ENCODE measurements at places on chromosomes 1 and 21.

- DNase-seq, result no peak
- no peaks in the 10 kb centered on the region for H3K36me3 ChIP-seq
- no peak overlapping the region for H3K27ac ChIP-seq
- H3K4me3 ChIP-seq, result no peak overlapping the region
These were observed 301.7 kb downstream of the GRIK1 start for GRCh38 chr21:29638138-29638537.

DNA sequence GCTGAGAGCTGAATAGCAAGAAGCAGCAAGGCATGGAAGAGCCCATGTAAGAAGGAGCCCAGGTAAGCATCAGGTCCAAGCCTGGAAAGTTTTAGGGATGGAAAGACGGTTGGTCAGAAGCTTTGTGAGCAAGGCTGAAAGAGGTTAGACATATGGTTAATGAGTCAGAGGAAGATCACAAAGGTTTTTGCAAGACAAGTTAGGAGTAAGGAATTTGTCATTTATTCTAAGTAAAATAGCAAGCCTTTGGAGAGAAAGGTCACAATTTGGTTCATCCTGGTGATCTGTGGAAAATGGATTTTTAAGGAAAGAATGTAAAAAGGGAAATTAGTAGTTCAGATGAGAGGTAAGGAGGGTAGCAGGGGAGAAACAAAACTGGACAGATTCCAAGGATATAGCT is 106.7 kb downstream of the DPYD start:
- no peaks in the 10 kb centered on the region for H3K27me3 ChIP-seq
- no peaks in the 10 kb centered on the region for H3K4me1 ChIP-seq
- no peak overlapping the region for H3K27ac ChIP-seq
- H3K4me3 ChIP-seq, result no peak overlapping the region

DNA sequence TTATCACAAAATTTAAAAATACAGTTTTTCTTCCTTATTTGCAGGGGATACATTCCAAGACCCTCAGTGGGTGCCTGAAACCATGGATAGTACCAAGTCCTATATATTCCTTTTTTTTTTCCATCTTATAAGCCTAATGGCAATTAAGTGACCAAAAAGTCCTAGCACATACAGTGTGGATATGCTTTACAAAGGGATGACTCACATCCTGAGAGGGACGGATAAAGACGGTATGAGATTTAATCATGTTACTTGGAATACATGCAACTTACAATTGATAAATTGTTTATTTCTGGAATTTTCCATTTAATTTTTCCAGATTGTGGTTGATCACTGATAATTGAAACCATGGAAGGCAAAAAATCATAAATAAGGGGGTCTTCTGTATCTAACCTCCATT is 181.2 kb upstream of the BRINP3 start:
- H3K27ac ChIP-seq, result no peak overlapping the region

- peaks cover 20% of the 10 kb centered on the region for H3K4me1 ChIP-seq
- H3K27ac ChIP-seq, result no peak overlapping the region
- no peaks in the 10 kb centered on the region for H3K27me3 ChIP-seq
- no peak overlapping the region for H3K4me3 ChIP-seq
These were observed 32.6 kb downstream of the B3GALT5 start for GRCh38 chr21:39645331-39645730.

- no peaks in the 10 kb centered on the region for H3K4me1 ChIP-seq
- no peaks in the 10 kb centered on the region for H3K36me3 ChIP-seq
- H3K27ac ChIP-seq, result no peak overlapping the region
- H3K27me3 ChIP-seq, result no peaks in the 10 kb centered on the region
- no peak for DNase-seq
- H3K4me3 ChIP-seq, result no peak overlapping the region
These were observed 92.6 kb downstream of the KIF26B start for GRCh38 chr1:245247356-245247755.

- H3K27me3 ChIP-seq, result peaks cover 93% of the 10 kb centered on the region
- DNase-seq, result no peak
- no peaks in the 10 kb centered on the region for H3K4me1 ChIP-seq
- no peaks in the 10 kb centered on the region for H3K36me3 ChIP-seq
These were observed 45.5 kb upstream of the ETS2 start for GRCh38 chr21:38760017-38760761.

DNA sequence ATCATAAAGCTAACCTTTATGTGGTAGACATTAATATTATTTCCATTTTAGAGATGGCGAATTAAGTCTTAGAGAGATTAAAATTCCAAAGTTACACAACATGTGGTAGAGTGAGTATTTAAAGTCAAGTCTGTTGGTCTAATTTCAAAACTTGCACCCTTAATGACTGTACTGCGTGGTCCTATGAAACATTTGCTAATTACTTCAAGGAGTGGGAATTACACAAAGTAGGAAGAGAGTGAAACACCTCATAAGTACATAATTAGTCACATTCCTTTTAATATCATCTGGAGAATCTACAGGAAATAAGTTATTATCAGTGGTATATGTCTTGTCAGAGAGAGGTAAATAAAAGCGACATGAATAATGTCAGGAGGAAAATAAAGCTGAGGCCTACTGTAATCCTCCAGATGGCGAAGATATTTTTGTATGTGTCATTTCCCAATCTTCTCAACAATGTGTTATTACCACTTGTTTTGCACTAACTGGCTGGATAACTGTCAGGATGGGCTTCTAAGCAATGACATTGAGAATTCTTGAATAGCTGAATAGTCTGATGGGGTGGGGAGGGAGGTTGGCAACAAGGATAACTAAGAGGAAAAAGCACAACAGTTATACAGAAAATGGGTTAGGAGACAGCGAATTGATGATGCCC is 95.5 kb downstream of the TNFSF18 start:
- no peaks in the 10 kb centered on the region for H3K36me3 ChIP-seq
- H3K27ac ChIP-seq, result no peak overlapping the region
- no peak for DNase-seq

DNA sequence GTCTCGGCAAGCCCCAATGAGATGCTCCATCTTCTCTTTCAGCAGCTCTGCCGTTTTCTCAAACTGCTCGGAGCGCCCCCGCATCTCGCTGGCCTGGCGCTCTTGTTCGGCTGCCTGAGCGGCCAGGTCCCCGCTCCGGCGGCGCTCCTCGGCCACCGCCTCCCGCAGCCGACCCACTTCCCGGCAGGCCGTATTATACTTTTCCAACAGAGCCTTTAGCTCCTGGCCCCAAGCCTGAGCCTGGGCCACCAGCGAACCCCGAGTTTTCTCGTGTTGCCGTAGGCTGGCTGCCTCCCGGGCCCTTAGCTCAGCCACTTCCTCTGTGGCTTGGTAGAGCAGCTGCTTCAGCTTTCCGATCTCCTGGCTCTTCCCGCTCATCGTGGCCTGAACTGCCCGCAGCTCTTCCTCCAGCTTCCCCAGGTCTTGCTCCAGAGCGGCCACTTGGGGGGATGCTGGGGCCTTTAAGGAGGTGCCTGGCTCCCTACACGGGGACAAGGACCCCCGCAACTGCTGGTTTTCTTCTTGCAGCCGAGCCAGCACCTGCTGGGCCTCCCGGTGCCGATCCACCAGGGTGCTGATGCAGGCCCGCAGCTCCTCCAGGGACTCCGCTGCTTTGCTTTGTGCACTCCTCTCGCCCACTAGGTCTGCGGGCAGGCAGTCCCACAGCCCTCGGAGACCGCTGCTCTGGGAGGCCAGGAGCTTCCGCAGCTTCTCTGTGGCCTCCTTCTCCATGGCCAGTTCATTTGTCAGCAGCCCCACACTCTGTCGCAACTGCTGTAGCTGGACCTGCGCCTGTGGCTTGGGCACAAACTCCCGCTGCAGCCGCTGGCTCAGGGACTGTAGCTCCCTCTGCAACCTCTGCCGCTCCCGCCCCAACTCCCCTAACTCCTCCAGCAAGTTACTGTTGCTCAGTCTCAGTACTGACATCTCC is 13.4 kb upstream of the PIAS3 start:
- H3K27ac ChIP-seq, result no peak overlapping the region
- peaks cover 19% of the 10 kb centered on the region for H3K27me3 ChIP-seq
- DNase-seq, result peak; percentile 53
- H3K4me1 ChIP-seq, result peaks cover 6% of the 10 kb centered on the region

- H3K4me1 ChIP-seq, result peaks cover 18% of the 10 kb centered on the region
- H3K27me3 ChIP-seq, result no peaks in the 10 kb centered on the region
- DNase-seq, result no peak
- no peak overlapping the region for H3K4me3 ChIP-seq
These were observed 58.6 kb downstream of the MDM4 start for GRCh38 chr1:204574865-204575163.

Data from MM.1S (cell line).